GM04504 (cell line): ENCODE measurements at places on chromosomes 4 and X.
A peak's percentile ranks its signal among the peaks of the same experiment; 100 is the strongest.

GRCh38 chr4:104302731-104303130 is 192.0 kb downstream of the CXXC4 start:
- DNase-seq: no peak

DNA sequence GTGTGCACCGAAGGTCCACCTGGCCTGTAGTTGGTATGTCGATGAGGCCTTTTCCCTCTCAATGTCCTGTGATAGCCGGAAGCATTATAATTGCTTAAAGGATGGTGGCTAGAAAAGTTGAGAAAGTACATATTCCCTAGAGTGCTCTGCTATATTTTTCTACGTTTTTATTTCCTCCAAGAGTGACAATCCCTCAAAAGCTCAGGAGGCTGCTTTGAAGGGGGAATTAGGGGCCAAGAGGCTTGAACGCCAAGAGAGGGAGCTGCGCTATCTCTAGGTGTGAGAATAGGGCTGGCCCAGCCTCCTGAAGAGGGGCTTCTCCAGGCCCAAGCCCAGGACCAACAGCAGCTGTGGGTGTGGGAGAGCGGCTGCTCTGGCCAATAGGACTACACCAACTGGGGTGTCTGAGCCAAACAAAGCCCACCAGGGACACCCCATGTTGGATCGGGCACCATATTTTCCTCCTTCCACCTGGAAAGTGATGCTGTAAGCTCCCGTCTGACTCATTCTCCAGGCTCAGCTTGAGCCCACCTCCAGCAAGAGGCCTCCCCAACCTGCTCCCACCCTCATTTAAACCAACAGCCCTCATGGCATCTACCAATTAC is 124.0 kb downstream of the IRF2 start:
- no peak for DNase-seq

DNA sequence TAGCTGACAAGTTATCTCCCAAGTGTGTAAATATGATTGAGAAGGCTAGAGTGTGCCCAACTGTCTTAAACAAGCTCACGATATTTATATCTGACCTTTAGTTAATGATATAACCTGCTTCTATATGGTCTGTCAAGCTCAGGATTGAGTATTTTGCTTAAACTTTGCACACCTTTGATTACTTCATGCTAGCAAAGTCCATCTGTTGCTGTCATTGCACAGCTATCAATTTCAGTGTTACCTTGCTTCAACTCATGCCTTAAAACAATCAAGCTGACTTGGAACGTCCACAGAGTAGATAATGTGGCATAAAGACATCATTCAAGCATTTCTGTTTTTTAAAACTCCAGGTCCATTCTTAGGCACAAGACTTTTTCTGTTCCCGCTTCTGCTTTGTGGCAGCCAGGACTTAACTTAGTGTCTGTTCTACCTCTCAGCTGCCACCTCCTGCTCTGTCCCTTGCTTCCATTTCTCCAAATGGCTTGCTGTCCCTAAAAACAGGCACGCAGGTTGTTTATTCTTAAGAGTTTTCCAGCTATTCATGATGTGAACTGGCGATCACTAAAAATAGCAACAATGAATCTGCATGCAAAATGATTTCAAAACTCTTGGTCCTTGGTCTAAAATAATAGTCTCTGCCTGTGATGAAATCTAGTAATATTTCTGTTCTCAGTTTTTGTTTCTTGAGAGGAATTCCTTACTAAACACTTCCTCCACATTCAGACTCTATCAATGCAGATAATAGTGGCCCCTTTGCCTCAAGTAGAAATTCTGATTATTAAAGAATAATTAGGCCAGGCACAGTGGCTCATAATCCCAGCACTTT is 16.3 kb upstream of the NEIL3 start:
- DNase-seq: no peak

DNA sequence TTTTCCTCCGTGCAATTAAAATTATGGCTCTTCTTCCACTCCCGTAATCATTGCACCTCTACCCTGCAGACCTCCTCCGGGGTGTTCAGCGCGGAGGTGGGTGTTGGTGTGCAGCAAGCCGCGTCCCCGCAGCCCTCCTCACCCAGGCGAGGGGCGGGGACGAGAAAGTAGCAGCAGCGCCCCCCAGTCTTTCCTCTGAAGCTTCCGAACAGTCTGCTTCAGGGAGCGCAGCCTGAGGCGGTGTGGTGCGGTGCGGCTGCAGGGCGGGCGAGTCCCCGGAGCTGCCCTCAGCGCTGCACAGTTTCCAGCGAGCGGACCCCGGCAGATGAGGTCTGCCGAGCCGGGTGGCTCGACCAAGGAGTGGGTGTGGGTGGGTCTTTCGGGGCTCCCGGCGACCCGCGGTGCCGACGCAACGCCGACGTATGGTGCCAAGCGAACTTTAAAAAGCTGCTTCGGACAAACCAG is at the start of gene FRAS1:
FRAS1 (plus strand) TSS at position 189 of the 465 bp plus-strand sequence. CDS start 687 bp downstream, outside the sequence.
- no peak for DNase-seq

GRCh38 chr4:89598602-89599001 is 238.4 kb downstream of the SNCA start:
- no peak for DNase-seq

DNA sequence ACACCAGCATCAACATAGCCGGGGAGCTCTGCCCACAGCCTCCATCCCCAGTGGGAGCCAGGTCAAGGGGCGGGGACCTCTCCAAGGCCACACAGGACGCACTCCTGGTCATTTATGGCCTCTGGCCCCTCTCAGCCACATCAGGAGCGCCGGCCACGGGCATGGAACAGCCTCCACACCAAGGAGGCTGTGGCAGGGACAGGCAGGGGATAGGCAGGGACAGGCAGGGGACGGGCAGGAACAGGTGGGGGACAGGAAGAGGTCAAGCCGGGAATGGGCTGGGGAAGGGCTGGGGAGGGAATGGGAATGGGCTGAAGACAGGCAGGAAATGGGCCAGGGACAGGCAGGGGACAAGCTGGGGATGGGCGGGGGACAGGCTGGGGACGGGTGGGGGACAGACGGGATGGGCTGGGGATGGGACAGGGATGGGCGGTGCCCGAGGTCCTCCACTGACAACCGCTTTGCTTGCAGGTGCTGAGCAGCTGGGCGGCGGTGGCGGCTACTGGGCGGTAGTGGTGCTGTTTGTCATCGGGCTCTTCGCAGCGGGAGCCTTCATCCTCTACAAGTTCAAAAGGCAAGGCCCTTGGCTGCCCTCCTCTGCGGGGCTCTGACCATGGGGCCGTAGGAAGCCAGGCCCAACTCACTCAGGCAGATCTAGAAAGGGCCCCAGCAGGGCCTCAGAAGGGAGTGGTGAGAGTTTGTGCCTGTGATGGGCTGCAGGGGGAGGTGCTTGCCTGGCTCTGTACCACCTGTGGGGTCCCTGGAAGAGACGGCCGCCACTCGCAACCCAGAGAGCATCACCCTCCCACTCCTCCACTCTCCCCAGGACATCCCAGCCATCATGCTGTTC is 205.6 kb downstream of the AFAP1 start:
- DNase-seq: no peak

GRCh38 chrX:101550362-101550750 is at the start of gene ARMCX1:
ARMCX1 (plus strand) TSS chrX:101550547; CDS start chrX:101552931, 2,384 bp downstream.
- DNase-seq: peak; percentile 50

GRCh38 chrX:40912166-40912565 is 173.1 kb upstream of the USP9X start:
- no peak for DNase-seq

GRCh38 chr4:41324861-41325260 is 68.1 kb downstream of the UCHL1 start:
- no peak for DNase-seq

DNA sequence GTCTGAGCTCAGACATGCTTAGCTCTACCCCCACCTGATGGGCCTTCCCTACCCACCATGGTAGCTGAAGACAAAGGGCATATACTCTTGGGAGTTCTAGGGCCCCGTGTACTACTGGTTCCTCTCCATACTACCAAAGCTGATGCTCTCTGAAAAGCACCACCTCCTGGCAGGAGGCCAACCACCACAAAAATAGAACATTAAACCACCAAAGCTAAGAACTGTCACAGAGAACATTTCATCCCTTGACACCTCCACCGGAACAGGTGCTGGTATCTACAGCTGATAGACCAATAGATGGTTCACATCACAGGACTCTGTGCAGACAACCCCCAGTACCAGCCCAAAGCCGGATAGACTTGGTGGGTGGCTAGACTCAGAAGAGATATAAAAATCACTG is 13.4 kb downstream of the EDA2R start:
- no peak for DNase-seq

- DNase-seq: no peak
Observed at GRCh38 chr4:60223208-60223923, 976.8 kb upstream of the ADGRL3 start.

- DNase-seq: no peak
Observed at GRCh38 chr4:188162698-188163097, 23.5 kb downstream of the TRIML1 start.

DNA sequence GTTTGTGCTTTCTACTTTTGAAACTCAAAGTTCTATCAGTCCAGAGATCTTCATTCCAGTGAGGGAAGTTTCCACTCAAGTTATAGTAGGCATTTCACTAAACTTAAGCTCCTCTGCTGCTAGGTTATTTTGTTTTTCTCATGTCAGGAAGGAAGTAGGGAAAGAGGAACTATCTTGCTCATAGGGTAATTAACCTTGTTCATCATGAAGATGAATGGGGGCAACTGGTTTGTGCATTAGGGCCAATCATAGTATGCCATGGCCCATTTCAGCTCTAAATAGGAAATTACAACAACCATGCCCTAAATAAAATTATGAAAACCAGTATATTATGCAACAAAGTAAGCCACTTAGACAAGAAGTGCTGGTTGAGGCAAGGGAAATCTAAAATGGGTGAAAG is 804.7 kb upstream of the NDST4 start:
- DNase-seq: no peak

DNA sequence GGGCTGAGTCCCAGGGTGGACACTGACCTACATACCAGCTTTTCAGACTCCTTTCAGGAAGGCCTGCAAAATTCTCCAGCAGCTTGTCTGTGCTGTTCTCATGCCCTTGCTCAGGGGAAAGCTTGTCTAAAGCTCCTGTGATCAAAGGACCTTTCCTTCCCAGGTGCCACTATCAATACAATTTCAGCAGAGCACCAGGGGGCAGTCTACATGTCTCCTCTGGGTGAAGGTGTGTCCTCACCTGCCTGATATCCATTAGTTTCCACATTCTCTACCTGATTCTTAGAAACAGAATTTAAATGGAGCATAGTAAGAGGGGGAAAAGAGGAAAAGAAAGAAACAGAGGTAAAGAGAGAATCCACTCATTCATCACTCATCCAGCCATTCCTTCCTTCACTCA is 114.2 kb downstream of the PPARGC1A start:
- no peak for DNase-seq

- DNase-seq: no peak
Observed at GRCh38 chr4:10730590-10730989, 46.0 kb upstream of the CLNK start.

DNA sequence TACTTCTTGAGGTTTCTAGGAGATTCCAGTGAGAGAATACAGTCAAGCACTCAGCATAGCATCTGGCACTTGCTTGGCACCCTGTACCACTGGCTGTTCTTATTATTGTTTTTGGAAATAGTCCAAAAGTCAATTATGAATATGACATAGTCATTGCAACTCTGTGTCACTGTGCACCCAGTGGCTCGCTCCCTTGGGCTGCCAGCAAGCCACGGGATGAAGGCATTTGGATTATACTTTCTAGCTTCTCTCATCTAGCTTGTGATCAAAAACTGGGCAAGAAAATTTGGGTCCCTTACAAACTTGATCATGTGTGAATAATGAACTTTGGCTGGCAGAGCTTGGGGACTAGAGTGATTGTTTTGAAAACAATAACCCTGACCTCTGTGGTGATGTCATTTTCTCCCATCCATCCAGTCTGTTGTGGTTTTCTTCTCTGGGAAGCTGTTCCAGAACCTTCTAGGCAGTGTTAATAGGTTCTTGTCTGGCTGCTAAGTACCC is 32.7 kb upstream of the LIMCH1 start:
- peak; percentile 42 for DNase-seq

- no peak for DNase-seq
Observed at GRCh38 chrX:41332408-41333002, 1.5 kb upstream of the DDX3X start.

GRCh38 chr4:18406264-18406663 is 384.7 kb upstream of the LCORL start:
- no peak for DNase-seq

GRCh38 chrX:21968333-21968732 is 27.8 kb downstream of the SMS start:
- DNase-seq: no peak

DNA sequence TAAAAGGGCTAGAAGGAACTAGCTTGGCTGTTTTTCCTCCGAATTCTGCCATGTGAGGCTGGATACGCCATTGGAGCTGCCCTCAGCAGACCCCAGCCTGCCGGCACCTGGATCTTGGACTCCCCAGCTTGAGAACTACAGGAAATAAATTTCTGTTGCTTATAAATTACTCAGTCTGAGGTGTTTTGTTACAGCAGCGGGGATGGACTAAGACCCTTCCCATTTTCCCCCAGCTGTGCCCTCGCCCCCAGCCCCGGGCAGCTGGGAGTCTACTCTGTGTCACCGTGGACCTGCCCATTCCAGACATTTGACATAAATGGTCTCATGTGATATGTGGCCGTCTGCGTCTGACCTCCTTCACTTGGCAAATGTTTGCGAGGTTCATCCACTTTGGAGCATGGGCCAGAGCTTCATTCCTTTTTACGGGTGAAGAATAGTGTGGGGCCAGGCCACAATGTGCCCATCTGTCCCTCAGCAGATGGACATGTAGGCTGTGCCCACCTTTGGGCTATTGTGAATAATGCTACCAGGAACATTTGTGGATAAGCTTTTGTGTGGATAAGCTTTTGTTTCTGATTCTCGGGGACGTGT is 30.7 kb upstream of the SPON2 start:
- no peak for DNase-seq

GRCh38 chr4:124907881-124908280 is 195.3 kb upstream of the ANKRD50 start:
- DNase-seq: peak; percentile 56

DNA sequence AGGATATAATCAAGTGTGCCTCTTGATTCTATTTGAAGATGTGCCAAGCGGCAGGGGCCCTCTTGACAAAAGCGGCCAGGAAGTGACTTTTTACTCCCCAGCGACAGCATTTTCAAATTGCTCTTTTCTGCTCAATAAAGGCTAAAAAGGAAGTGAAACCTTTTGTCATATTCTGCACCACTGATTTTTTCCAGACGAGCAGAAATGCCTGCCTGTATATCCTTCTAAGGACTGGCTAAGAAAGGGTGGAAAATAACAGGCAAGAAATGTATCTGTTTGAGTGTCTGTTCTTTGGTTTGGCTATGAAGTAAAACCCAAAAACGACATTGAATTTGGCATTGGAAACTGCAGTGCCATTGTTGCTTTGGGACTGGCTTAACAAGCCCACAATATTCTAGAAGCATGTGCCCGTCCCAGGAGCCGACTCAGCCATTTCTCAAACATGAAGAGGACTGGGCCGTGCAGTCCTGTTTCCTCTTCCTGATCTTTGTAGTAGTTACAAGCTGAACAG is 25.4 kb downstream of the TMSB4X start:
- no peak for DNase-seq
